ENCODE measurements at places on chromosomes 3 and 15.

DNA sequence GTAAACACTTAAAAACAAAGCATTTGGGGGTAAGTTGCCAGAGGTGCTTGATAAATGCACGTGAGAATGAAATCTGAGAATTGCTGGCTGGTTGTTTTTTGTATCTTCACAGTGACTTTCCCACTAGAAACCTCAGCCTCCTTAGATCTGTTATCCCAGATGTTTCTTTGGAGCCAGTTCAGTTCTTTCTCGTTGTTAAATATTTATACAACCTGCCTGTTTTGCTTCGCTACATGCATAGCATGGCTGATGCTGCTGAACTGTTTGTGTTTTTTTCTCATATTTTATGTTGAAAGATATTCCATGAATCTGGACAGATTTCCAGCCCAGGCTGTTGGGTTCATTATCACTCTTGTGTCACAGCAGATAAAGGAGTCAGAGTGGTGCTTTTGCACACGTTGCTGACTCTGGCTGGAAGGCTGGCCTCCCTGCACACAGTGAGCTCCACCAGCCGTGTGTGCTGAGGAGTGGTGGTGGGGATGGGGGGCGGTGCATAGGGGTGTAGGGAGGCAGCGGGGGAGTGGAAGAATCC, 80.2 kb downstream of the ARNT2 start:
- DNase-seq, result no peak

DNA sequence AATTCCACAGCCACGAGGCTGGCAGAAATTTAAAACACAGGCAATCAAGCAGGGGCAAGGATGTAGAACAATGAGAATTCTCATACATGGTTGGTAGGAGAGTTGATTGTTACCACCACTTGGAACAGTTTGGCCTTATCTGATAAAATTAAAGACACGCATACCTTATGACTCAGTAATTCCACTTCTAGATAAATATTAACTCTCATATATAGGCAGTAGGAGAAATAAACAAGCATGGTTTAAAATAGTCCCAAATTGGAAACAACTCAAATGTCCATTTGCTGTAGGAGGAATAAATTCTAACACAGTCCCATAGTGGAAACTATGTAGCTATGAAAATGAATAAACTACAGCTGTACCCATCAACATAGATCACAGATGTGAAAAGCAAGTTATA, 42.3 kb upstream of the USP3 start:
- DNase-seq, result peak; percentile 63

DNA sequence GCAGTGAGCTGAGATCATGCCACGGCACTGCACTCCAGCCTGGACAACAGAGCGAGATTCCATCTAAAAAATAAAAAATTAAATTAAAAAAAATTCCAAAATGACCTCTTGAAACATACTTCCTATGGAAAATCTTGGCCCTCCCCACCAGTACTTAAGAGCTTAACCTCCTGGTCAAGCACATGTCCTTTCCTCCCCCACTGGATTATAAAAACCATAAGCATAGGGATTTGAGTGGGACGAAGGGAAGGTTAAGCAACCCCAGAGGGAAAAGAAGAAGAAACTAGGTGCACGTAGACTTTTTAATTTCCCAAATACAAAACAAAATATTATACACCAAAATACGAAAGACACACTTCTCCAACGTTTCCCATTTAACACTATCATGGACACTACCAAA, 25.3 kb downstream of the SLC4A7 start:
- DNase-seq, result no peak

DNA sequence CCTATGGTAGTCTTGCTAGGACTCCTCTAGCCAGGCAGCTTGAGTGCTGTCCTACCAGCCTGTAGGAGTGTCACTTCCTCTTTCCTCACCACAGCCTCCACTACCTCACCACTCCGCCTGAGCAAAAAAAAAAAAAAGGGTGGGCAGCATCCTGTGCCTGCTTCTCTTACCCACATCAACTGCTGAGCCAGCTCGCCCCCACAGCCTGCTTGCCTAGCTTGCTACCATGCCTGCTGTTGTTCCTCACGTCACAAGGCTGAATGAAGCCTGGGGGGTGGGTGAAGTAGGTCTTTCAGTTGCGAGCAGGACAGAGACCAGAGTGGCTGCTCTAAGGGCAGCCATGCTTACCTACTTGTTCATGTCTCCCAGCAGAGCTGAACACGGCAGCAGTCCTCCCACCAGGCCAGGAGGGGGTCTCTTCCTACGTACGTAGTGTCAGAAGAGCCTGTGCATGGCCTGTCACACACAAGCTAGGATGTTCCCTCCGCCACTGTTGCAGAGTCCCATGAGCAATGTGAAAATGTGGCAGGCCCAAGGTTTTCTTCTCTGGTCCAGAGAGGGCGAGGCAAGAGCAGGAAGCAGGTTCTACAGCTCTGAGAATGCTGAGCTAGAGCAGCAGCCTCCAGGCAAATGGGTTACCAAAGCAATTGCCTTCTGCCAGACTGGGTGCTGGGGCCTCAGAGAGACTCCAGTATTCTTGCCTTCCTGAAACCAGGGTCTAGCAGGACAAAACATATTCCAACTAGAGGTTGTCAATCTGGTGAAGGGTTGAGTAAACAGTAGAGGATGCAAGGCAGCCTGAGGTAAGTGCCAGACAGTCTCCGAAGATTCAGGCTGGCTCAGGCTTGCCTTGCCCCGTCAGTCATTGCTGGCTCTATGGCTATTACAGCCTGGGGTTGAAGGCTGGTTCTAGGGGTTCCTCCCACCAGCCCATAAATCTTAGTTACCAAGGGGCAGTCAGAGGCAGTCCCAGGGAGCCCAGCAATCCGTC, 8.1 kb downstream of the PPM1M start:
- DNase-seq, result peak; percentile 80

DNA sequence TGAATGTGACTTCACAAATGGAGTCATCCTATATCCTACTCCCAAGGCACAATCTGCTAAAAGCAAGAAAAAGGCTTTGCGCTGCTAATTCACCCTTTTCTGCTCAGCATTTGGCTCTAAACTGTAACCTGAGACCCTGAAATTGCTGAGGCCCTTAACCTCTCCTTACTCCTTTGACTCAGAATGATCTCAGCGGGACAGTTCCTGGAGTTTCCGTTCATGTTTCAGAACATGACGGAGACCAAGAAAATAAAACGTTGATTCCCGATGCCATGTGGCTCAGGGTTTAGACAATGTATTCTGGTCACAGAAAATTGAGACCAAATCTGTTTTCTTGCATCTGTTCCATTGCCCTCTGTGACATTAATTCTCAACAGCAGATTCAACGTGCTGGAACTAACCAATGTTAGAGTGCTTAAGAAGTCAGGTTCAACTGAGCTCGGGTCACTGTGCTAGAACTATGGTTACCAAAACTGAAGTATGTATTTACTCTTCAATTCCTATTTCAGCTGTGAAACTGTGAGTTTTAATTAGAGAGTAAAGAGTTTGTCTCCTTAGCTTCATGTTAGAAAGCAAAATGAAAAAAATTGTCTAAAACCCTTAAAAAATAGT, 45.4 kb upstream of the TMC3 start:
- DNase-seq, result no peak

GRCh38 chr3:155991847-155992246, 121.4 kb downstream of the GMPS start:
- no peak for DNase-seq

- DNase-seq, result no peak
Observed at GRCh38 chr3:195407531-195408409, 35.0 kb downstream of the ACAP2 start.

DNA sequence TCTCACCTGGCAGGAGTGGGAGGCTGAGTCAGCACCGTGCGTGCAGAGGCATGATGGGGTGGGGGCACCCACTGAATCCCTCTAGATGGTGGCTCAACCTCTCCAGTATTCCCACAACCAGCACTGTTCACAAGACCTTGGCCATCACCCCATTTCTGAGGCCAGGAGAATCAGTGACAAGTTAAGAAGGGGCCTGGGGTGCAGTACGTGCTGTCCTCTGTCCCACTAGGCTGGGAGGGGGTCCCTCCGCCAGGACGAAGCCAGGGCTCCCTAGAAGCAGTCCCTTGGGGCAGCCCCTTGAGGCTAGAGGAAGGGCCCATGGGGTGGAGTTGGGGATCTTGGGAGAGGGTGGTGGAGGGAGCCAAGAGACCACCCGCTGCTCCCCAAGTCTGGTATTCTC, 4.8 kb downstream of the MYL3 start:
- DNase-seq, result no peak

DNA sequence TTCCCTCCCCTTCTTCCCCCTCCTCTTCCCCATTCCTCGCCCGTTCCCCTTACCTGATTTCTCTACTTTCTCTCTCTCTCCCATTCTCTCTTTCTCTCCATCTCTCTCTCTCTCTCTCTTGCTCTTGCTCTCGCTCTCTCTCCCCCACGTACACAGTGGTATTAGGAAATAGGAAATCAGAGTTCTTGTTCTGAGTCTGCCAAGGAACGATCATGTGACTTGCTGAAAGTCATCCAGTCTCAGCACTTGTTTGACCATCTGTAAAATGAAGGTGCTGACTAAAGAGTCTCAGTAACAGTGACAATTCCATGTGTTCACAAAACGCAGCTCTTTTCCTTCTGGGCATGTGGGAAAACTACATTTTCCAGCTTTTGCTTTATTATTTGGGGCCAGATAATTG, 445.0 kb upstream of the TGFBR2 start:
- no peak for DNase-seq

- DNase-seq, result no peak
Observed at GRCh38 chr15:77606142-77607034, 26.3 kb downstream of the LINGO1 start.

GRCh38 chr3:177611752-177612334, 414.6 kb upstream of the TBL1XR1 start:
- DNase-seq, result no peak

- DNase-seq, result no peak
Observed at GRCh38 chr15:67976506-67977073, 77.5 kb upstream of the PIAS1 start.

- no peak for DNase-seq
Observed at GRCh38 chr3:157816896-157817295, 289.3 kb downstream of the SHOX2 start.

DNA sequence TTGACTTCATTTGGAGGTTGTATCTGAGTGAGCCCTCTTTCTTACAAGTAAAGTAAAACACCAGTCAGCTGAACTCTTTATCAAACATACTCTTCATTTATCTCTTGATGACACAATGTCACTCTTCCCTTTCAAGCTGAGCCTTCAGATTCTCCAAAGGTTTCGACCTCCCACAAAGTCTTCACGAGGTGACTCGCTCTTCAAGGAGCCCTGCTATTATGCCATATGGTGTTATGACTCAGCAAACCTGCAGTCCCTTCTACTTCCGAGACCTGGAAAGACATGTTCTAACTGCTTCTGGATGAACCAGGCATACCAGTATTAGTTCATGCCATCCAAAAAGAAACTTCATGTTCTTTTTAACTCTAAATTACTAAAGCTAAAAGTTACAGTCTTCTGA, 23.1 kb downstream of the AADAC start:
- peak; percentile 63 for DNase-seq

GRCh38 chr3:124611520-124611919, 118.7 kb upstream of the UMPS start:
- DNase-seq, result no peak

GRCh38 chr3:65412588-65412987, 626.1 kb downstream of the MAGI1 start:
- DNase-seq, result no peak

DNA sequence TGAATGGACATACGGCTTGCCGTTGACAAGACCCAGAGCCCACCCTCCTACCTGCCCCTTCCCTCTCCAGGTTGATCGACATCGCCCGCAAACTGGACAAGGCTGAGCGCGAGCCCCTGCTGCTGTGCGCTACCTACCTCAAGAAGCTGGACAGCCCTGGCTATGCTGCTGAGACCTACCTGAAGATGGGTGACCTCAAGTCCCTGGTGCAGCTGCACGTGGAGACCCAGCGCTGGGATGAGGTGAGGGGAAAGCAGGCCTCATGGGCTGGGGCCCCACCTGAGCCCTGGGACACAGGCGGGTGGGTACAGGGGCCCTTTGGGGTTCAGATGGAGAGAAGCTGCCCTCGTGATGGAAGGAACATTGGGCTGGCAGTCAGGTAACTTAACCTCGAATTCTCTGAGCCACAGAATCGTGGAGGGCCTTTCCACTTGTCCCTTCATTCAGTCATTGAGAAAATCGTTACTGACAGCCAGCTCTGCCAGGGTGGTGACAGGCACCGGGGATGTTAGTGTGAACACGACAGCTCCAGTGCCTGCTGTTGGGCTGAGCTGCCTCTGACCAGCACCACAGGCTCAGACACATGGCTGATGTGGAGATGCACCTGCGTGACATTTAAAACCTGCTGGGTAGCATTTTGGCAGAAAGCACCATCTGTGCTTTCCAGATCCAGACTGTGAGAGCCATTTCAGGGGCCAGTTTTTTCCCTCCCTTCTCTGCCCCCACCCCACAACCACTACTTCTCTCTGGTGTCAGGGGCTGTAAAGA, 25.6 kb upstream of the RHO start:
- no peak for DNase-seq

- no peak for DNase-seq
Observed at GRCh38 chr15:97598353-97598798, 362.1 kb upstream of the ARRDC4 start.

DNA sequence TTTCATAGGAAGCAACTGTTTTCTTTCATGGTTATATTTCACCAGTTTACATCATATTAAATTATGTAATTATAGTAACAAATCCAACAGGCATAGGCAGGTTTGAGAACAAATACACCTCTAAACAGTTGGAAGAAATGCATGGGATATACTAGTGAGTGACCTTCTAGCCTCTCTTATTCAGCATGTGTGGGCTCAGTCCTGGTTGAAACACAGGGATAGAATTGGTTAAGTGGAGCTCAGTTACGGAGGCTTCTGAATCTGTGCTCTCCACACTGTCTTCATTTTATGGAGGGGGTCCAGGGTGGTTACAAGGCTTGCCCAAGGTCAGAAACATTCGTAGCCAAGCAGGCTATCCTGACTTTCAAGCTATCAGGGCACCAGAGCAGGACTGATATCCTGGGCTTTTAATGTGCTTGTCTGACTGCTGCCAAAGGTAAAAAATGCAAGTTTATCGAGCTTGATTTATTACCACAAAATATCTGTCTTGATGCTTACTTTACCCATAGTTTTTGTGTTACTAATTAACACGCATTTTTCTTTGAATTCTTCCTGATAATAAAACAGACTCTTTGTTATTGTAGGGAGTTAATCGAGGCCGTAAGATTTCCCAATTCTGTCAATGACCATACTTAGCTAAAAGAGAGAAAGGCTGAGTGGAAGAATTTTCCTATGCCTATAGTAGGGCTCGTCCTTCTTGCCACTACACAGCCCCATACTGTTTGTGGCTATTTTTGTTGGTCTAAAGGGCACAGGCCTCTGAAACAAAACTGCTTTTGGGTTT, 89.6 kb downstream of the FILIP1L start:
- no peak for DNase-seq

DNA sequence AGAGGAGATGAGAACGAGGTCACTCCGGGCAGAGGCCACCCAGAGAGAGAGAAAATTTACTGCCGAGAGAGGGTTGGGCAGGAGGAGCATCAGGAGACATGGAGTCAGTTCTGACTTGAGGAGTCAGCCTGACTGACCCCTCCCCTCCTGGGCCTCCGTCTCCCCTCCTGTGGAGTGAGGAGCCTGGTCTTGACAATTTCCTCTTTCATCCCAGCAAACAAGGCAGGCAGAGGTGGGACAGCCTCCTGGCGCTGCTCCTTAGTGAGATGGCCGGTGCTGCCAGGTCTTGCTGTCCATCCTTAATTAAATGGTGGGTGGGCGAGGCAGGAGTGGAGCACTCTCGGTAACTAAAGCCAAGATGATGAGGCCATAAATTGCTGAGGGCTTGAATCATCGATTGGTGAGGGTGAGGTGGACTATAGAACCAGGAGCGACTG, 60.6 kb downstream of the CYP11A1 start:
- no peak for DNase-seq

- DNase-seq, result no peak
Observed at GRCh38 chr3:40582401-40583027, 57.8 kb downstream of the ZNF621 start.

Data from hematopoietic multipotent progenitor cell treated with erythropoietin and hydrocortisone succinate and interleukin-3 and kit ligand, for 8 days (in vitro differentiated cells).